NCI-H446 (cell line): ENCODE measurements at places on chromosomes 11 and 22.
A peak's percentile ranks its signal among the peaks of the same experiment; 100 is the strongest.

GRCh38 chr22:18077087-18077638 lies 627 bp upstream of the PEX26 start:
- no peak for DNase-seq

- DNase-seq, result peak; percentile 18
Measured at GRCh38 chr11:60363542-60364470, 14.5 kb upstream of the MS4A7 start.

GRCh38 chr22:17913801-17914347 lies 110.5 kb downstream of the MICAL3 start:
- no peak for DNase-seq

DNA sequence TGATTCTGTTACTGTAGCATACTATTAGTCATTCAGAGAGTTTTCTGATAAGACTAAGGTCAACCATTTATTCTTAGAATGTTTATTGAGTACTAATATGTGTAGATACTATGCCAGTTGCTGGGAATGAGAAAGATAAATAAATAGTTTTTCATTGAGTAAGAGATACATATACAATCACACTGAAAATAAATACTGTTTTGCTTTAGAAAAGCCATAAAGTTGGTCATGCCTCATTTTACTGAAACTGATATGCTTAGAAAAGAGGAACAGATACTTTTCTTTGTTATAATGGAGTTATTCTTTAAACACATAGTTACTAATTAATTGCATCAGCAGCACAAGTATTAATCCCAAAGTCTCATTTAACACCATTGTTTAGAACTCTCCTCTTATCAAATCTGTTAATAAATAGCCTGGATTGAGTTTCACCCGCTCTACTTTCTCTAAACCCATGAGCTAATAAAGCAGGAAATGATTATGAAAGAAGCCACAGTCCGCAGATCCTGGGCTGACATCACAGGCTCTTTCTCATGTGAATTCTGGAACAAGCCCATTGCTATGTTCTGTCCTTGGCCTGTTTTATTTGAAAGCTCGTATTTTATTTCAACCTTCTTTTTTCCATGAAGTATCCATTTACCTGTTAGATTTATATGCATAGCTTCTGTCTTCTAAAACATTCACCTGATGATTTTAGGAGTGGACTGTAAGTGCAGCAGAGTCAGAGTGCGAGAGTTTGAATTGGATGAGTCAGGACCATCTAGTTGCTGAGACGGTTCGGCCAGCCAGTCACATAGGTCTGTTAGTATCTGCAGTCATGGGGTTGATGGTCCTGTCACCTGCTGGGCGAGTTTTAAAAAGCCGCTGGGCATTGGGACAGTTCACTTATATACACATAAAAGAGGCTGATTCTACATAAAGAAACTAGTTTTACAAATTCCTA lies 35.5 kb downstream of the PIWIL4 start:
- DNase-seq, result no peak

DNA sequence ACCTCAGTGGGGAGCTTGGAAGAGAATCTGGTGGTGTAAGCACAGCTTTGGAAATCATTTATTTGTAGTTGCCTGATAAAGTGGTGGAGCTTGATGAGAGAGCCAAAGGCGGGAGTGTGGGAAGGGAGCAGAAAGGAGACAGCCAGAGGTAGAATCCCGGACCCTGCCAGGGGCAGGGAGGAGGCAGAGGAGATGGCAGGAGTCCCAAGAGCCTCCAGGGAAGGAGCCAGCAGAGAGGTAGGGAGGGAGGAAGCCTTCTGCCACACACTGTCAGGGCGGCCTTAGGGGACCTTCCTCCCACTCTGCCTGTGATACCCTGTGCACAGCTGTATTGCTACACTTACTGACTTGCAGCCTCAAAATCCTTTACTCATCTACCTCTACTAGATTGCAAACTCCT lies 15.4 kb downstream of the SCUBE2 start:
- DNase-seq, result peak; percentile 56

DNA sequence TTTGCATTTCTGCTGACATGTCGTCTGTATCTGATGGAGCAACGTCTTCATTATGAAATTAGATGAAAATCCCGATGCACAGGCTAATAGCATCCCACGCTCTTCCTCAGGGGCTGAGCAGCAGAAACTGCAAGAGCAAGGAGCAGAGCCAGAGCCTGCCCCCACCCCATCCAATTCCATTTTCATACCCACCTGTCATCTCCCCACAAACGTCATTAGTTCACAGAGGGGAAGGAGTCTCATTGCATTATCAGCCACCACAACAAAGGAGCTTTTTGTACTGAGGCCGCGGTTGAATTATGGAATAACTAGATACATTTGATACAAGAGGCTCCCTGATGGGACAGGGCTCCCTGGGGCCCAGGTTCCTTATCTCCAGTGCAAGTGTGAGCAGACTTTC lies 515.0 kb downstream of the NTM start:
- no peak for DNase-seq

DNA sequence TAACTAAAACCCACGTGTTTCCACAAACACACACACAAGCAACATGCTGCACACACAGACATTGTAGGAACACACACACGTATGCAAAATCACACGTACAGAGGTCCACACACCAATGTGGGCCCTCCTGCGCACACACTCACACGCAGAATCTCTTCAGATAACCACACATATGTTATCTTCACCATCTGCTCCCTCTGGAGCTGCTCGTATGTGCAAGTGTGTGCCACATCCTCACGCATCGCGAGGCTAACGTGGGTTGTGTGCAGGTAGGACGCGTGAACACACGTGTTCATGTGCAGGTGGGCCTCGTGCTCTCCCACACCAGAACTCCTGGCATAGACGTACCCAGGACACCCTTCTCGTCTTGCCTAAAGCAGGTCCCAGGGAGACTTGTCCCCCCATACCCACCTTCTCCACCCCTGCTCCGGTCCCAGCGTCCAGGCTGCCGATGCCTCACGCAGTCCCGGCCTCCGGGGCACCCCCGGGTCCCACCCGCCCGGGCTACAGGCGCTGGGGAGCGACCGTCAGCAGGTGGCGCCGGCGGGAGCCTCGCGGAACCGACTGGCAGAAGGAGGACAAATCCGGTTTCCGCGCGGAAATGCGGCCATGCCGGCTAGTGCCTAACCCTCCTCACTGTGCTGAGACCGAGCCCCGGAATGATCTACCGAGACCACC lies 10.3 kb upstream of the IGSF9B start:
- no peak for DNase-seq

- no peak for DNase-seq
Measured at GRCh38 chr22:30574997-30575671, 669 bp upstream of the GAL3ST1 start.

DNA sequence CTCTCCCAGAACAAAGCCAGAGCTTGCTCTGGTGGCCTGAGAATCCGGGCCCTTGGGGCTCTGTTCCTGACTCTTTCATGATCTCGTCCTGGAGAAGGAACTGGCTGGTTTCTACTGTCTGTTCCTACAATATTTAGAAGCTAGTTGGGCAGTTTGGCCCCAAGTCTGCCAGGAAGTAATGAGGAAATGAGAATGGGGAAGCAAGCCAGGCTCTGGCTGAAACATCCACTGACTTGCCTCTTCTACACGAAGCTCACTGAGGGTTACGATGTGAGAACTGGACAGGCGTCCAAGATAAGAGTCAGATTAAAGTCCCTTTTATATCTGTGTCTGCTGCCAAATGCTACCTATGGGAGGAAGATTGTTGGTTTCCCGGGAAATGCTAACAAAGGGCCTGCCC lies 110.0 kb upstream of the KIRREL3 start:
- no peak for DNase-seq

GRCh38 chr22:27748349-27748748 lies 53.2 kb downstream of the MN1 start:
- DNase-seq, result no peak

DNA sequence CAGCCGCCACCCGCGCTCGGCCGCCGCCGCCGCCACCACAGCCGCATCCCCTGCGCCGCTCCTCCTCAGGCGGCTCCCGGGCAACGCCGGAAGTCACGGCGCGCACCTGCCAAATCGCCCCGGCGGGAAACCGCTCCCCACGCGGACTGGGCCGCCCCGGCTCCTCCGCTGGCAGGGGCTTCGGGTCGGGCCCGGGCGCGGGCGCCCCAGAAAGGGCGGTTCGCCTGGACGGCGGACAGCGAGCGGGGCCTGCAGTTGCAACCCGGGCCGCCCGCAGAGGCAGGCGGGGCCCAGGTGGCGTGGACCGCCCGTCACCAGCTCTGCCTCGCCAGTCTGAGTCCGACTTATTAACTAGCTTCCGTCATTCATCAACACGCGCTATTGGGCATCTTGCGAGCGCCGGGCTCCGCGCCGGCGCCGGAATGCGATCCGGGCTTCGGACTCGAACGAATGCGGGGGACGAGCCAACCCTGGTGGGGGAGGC lies at the start of gene HIRA:
Gene HIRA (minus strand): TSS at position 85 of the 484 bp plus-strand sequence. CDS start 257 bp downstream, outside the sequence.
- DNase-seq, result peak; percentile 90

DNA sequence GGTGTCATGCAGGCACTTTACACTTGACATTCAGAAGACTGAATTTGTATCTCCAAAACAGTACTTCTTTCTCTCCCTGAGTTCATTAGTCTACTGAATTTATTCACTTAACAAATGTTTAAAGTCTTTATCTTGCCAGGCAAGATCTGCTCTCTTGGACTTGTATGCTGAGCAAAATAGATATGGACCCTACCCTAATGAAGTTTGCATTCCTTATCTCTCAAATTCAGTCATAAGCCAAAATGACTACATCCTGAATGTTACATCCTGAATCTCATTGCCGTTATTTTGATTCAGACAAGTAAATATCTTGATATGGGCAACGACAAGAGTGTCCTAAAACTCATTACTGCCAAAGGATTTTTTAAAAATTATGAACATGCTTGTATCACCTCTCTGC lies 29.7 kb downstream of the FAR1 start:
- no peak for DNase-seq

DNA sequence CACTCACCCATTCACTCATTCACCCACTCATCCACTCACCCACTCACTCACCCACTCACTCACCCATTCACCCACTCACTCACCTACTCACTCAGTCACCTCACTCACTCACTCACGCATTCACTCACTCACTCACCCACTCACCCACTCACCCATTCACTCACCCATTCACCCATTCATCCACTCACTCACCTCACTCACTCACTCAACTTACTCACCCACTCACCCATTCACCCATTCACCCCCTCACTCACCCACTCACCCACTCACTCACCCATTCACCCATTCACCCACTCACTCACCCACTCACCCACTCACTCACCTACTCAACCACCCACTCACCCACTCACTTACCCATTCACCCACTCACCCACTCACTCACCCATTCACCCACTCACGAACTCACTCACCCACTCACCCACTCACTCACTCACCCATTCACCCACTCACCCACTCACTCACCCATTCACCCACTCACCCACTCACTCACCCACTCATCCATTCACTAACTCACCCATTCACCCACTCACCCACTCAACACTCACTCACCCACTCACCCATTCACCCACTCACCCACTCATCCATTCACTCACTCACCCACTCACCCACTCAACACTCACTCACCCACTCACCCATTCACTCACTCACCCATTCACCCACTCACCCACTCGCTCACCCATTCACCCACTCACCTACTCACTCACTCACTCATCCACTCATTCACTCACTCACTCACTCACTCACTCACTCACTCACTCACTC lies 13.7 kb downstream of the MUC5AC start:
- DNase-seq, result no peak

DNA sequence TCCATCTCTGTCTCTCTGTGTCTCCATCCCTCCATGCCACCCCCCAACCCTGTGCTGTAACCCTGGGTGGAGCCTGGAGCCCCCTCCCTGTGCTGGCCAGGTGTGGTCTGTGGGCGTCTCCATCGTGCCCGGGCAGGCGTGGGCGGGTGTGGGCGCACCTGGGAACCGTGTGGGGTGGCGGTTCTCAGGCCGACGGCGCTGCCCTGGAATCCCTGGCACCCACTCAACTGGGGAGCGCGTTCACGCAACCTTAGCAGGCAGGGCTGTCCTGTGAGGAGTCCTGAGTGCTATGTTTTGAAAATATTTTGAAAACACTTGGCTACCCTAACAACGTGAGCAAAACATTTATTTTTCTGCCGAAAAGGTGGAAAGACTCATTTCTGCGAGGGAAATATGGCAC lies 4.7 kb downstream of the TNNT3 start:
- no peak for DNase-seq

GRCh38 chr11:84922836-84923235 lies 704.3 kb downstream of the DLG2 start:
- DNase-seq, result no peak

DNA sequence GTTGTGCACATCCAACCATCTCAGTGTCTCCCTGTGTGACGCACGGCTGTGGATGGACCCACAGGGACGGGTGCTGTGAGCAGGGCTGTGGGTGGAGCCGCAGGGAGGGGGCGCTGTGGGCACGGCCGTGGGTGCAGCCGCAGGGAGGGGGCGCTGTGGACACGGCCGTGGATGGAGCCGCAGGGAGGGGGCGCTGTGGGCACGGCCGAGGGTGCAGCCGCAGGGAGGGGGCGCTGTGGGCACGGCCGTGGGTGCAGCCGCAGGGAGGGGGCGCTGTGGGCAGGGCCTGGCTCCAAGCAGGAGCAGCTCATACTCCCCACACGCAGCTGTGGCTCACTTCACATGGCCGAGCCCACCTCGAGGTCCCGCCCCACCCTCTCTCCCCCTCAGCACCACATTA lies 6.0 kb upstream of the MAPK11 start:
- no peak for DNase-seq

GRCh38 chr22:18091478-18091877 lies 13.7 kb downstream of the PEX26 start:
- no peak for DNase-seq

DNA sequence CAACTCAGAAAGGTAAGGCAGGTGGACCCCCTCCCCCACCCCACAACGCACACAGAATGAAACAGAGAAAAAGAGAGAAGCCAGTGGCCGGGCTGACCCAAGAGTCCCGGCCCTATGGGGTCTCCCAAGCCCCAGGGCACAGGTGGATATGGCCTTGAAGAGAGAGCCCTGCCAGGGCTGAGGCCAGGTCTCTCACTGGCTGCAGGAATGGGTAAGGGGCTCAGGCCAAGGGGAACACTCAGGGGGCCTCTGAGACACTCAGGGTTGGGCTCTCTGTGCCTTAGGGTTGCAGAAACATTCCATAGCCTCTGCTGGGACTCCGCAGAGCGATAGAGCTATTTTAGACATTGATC lies 98.0 kb downstream of the PDE2A start:
- DNase-seq, result no peak

- DNase-seq, result no peak
Measured at GRCh38 chr22:47100019-47100418, 337.6 kb downstream of the TBC1D22A start.

DNA sequence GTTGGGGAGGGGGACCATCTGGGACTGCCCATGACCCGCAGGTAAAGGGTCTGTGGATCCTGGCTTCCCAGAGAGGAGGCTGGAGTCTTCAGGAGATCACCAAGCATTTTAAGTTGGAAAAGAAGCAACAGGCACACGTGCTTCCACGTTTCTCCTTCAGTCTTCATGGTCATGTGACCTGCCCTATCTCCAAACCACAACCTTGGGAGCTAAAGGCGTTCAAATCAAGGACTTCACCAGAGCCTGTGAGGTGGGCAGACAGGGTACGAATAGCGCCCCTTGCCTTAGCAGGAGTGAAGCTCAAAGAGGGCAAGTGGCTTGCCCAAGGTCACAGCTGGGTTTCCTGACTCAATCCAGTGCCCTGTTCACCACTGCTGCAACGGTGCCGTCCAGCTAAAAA lies 6.7 kb downstream of the TMEM184B start:
- no peak for DNase-seq

- DNase-seq, result no peak
Measured at GRCh38 chr11:71995726-71996291, 2.9 kb upstream of the IL18BP start.
